Fibroblast of skin of right quadriceps (primary cell): ENCODE measurements at places on chromosomes 6 and 20.

DNA sequence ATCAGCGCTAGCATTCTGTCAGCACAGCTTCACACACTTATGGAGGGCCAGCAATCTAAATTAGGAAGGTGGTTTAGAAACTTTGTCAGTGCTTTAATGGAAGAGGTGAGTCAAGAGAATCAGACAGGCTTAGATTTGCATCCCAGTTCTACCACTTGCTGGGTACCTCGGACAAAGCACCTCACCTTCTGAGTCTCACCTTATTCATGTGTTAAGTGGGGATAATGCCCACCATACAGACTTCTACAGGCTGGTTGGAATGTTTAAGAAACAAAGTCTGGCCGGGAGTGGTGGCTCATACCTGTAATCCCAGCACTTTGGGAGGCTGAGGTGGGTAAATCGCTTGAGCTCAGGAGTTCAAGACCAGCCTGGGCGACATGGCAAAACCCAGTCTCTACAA, 12.2 kb upstream of the STK35 start:
- DNase-seq: no peak

- DNase-seq: peak; percentile 74
These were observed 41.7 kb downstream of the COL19A1 start for GRCh38 chr6:69907981-69908498.

- peak; percentile 2 for DNase-seq
These were observed 52.1 kb downstream of the FAXC start for GRCh38 chr6:99297415-99297814.

DNA sequence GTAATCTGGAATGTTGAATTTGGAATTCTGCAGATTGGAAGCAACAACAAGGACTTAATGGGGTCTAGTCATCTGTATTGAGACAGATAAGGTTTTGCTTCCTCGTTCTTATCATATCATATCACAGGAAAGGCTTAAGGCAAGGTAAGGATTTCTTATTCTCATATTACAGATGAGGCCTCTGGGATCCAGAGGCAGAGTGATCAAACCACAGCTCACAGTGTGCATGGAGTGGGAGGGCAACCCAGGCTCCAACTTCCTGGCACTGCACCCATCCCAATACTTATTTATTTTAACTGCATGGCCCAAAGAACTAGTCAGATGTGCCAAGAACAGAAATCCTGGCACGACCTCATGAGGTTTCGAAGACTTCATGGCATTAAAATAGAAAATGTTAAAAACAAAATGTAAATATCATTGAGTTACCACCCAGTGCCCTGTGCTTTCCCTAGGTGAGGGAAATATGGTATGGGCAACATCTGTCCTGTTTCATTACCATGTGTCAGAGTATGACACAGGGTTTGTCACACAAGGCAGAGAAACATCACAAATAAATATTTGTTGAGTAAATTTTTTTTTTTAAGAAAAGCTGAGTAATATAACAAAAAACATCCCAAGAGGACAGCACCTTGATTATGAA, 191.9 kb downstream of the ISM1 start:
- no peak for DNase-seq

DNA sequence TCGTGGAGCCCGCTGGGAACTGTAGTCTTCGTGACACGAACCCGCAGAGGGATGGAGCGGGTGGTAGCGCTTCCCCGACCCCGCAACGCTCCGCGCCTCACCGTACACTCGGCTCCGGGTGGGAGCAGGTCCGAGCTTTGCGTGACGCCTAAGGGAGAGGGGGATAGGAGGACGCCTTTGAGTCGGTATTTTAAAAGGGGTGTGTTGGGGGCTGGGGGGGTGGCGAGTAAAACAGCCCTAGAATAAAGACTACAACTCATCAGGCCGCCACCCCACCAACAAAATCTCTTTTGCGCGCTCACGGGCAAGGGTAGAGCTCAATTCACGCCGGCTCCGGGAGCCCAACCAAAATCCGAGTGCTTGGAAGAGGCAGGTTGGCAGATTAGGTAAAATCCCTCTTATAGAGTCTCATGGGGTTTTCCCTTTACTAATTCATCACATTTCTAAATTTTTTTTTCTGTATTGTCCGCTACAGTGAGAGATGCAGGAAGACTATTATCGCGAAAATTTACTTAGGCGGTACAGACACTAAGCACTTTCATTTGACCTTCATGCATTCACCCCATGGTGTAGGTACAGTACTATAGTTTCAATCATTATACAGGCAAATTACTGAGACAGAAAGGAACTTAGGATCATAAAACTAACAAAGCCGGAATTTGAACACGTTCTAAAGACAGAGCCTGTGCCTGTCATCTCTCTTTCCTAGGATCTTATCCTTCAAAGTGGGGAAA, 706 bp upstream of the SNX14 start:
- no peak for DNase-seq

DNA sequence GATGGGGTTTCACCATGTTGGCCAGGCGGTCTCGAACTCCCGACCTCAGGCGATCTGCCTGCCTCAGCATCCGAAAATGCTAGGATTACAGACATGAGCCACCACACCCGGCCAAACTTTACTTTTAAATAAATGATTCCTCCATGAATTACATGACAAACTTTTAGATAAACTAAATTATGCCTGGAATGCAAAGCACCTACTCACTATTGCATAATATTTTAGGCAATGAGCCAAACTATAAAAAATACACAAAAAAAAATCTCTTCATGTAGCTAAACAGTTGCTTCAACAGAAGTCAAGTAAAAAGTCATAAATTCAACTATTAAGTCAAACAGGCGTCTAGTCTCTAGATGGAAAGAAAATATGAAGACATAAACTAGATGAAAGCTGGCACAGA, 56.5 kb downstream of the PTPRK start:
- peak; percentile 43 for DNase-seq

- DNase-seq: no peak
These were observed 2.8 kb downstream of the COL9A3 start for GRCh38 chr20:62819494-62820174.

- peak; percentile 90 for DNase-seq
These were observed 138.9 kb downstream of the TENT5A start for GRCh38 chr6:81613606-81614005.

DNA sequence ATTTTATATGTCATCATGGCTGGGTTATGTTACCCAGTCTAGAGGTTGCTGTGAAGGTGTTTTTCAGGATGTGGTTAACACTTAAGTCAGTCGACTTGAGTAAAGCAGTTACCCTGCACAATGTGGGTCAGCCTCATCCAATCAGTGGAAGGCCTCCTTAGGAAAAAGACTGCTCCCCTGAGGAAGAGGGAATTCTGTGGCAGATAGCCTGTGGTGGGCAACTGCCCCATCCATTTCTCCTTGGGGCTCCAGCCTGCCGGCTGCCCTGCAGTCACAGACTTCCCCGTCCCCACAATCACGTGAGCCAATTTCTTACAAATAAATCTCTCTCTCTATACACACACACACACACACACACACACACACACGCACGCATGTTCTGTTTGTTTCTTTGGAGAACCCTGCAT, 34.5 kb upstream of the MPC1 start:
- DNase-seq: no peak

DNA sequence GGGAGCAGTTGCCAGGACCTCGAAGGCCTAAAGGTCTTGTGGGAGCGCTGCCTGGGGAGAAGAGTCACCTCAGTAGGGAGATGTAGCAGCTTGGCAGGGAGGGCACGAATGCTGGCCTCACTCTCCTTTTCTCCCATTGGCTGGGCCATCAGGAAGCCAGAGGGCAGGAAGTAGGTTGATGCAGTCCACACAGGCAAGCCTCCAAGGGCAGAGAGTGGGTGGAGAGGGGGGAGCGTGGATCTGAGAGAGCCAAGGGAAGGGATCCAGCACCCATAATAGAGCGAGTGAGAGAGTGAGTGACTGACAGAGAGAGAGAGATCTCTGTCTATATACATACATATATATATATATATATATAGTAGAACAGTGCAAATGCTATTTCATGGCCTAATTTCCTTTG, 215.3 kb upstream of the LRFN2 start:
- DNase-seq: no peak

DNA sequence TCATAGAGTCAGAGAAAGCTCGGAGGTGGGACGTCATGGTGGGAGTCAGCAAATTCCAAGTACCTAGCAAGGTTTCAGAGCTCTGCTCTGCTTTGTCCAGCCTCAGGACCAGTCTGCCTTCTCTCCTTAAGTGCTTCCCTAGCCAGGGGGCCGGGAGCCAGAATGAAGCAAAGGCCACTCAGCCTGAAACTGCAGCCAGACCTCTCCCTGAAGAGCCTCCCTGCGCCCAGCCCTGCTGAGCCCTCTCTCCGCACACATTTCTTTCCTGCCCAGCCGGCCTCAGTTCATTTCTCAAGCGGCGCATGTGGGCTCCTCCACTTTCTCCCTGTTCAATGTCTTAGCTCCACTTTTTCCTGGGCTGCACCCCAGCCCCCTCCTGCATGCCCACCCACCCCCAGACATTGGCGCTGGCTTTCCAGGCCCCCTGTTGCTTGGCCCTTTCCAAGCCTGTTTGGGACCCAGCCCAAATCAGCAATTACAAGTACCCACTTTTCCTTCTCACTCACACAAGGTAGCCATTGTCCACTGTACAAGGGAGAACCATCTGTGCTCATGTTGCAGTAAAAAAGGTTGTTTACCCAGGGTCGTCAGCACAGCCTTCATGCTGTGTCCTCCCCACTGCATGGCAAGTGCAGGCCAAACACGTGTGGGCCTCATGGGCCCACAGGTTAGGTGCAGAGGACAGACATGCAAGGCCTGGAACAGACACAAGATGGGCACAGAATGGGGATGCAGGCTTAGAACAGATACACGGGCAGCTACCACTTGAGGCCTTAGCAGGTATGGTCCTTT, 147.1 kb downstream of the MRPL14 start:
- no peak for DNase-seq

- DNase-seq: no peak
These were observed 33.3 kb upstream of the TXLNB start for GRCh38 chr6:139325125-139325524.

DNA sequence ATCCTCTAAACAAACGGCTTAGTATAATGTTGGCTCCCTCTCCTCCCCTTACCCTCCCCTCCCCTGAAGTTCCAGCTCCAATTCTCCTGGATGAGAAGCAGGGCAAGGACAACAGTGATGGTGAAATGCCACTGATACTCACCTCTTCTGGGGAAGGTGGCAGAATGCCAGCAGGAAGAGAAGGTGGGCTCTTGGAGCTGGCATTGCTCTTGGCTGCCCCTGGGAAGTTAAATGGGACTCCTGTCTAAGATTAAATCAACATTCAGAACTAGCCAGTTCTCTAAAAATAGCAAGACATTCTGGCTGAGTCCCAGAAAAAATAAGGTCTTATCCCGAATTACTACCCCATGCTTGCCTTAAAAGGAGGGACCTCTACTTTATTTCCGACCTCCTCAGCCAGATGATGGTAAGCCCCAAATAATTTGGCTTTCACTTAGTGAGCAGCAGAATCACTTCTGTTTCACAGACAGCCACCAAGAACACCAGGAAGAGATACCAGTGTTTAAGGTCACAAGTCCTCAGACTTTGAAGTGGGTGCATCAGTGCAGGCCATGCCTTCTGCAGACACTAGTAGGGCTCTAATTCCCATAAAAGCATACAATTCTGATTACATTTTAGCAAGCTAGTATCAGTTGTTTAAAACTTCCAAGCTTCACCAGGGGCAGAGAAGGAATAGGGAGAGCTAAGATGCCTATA, 46.0 kb upstream of the IL17A start:
- no peak for DNase-seq

- no peak for DNase-seq
These were observed 12.5 kb downstream of the TRIM26 start for GRCh38 chr6:30200551-30201281.

GRCh38 chr20:52684905-52685304, 287.3 kb upstream of the TSHZ2 start:
- peak; percentile 11 for DNase-seq

- no peak for DNase-seq
These were observed 21.8 kb downstream of the LRP11 start for GRCh38 chr6:149842331-149842730.

GRCh38 chr20:13344671-13345070, 123.6 kb downstream of the ISM1 start:
- DNase-seq: no peak

- DNase-seq: no peak
These were observed 250.8 kb downstream of the CDH26 start for GRCh38 chr20:60209048-60209447.

DNA sequence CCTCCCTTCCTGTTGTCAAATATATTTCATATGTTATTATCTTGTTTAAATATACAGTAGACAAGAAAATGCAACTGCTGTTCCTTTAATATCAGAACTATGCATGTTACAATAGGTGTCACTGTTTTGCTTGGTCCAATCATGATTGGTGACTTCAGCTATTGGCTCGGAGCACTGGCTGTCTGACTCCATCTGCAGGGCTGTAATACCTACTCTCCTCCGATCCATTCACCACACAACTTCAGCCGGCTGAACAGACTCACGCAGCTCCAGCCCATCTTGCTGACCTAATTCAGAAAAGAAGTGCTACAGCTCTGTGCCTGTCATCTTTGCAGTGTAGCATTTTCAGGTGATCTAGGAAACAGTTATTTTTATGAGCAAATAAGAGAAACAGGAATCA, at the start of gene BTBD3:
TSS of gene BTBD3 (plus strand) at position 231 of the 400 bp plus-strand sequence. CDS start 383 bp downstream, outside the sequence.
- peak; percentile 64 for DNase-seq

- DNase-seq: no peak
These were observed 159.8 kb downstream of the NRN1 start for GRCh38 chr6:5846889-5847288.

- no peak for DNase-seq
These were observed 70.7 kb downstream of the ANKRD6 start for GRCh38 chr6:89503641-89504040.

DNA sequence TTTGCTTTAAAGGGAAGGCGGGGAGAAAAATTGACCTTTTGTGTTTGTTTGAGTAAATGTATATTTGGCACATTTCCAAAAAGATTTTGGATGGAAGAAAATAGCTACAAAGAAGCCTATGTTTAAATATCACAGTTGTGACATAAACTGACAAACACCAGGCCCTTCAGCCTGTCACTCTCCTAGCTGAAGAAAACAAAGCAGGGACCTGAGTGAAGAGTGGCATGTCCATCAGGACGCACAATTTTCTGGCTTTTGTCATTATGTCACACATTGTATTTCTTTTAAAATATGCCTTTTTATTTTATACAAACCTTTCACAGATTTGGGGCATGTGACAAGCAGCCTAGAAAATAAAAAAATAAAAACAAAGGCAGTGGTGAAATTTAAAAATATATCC, 241.2 kb downstream of the OGFRL1 start:
- no peak for DNase-seq

DNA sequence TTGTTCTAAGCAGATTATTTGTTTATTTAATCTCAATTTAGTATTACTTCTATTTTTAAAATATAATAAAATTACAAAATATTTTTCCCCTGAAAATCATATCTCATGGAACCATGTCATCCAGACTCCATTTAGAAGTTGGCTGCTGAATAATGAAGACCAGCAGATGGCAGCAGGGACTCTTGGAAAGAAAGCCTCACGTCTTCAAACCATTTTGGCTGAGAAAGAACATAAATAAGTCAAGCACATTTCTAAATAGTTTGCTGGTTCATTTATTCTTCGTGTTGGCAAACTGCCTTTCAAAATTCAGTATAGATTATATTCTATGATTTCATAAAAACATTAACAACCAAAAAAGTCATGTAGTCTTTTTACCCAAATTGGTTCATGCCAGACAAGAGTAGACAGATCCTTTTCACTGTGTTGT, 71.7 kb downstream of the RCAN2 start:
- DNase-seq: peak; percentile 64

- no peak for DNase-seq
These were observed 42.5 kb downstream of the SYNE1 start for GRCh38 chr6:152594701-152595100.

GRCh38 chr6:63923139-63923739, 287.6 kb downstream of the PHF3 start:
- peak; percentile 27 for DNase-seq

- no peak for DNase-seq
These were observed 388.4 kb downstream of the BTBD3 start for GRCh38 chr20:12306107-12306506.
